T-helper 2 cell (primary cell): ENCODE measurements at places on chromosomes 2 and 18.

DNA sequence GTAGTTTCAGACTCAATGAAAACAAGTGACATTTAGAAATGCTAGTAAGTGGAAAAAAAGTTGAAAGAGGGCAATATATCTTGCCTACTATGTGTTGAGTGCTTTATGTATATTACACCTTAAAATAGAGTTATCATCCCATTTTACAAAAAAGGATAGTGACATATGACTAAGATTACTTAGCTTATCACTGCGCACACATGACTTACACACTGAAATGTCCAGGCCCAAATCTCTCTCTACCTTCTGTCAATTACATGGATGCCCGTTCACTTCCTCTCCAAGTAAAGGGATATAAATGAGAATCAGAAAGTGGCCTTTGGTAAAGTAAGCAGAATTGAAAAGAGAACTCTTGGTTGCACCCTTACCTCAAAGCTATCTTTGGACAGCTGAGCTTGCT lies 3.6 kb upstream of the PARD3B start:
- no peak for DNase-seq

- no peak for DNase-seq
Observed at GRCh38 chr2:173667415-173667814, 297.8 kb downstream of the SP3 start.

- no peak for DNase-seq
Observed at GRCh38 chr2:76159042-76159648, 448.4 kb upstream of the GCFC2 start.

DNA sequence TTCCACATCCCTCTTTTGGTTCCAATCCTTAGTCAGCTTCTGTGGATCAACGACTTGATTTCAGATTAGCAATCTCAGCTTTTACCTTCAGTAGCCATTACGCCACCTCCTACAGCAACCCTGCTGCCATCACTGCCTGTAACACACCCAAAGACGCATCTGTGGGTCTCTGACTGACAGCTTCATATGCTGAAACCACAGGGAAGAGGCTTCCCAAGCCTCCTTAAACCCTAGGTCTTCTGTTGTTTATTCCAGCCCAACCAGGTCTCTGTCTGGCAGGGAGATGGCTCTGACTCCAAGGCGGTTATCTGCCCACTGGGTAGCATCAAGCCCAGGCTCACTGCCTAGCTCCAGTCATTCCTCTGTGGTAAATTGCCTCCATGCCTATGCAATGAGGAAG lies 28.6 kb upstream of the TRIB2 start:
- no peak for DNase-seq

DNA sequence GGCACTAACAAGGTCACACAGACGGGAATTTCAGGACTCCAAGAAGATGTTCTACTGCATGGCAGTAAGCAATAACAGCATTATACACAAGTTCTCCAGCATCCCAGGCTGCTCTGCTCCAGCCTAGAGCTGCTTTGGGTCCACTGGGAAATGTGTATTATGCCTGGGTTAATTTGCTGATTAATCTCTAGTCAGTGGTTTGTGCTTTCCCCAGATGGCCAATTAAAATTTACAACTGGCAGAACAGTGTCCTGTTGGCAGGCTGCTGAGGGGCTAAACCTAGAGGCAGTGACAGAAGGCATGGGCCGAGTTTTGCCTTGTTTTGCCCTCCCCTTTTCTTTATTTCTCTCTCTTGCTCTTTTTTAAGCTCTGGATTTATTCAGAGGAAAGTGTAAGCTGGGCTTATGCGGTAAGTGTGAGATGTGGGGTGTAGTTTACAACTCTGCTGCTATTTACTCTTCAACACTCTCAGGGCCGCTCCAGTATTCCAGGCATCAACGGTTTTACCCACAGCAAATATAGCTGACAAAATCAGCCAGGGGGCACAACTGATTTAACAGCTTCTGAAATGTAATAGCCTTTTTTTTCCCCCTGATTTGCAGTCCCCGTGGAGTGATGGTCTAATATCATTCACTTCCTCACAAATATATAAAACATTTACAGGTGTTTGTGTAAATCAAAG lies 348.0 kb downstream of the GPD2 start:
- DNase-seq, result no peak

- peak; percentile 11 for DNase-seq
Observed at GRCh38 chr2:179218848-179219594, 45.6 kb downstream of the SESTD1 start.

GRCh38 chr2:95008306-95008705 lies 17.2 kb upstream of the MAL start:
- DNase-seq, result no peak

DNA sequence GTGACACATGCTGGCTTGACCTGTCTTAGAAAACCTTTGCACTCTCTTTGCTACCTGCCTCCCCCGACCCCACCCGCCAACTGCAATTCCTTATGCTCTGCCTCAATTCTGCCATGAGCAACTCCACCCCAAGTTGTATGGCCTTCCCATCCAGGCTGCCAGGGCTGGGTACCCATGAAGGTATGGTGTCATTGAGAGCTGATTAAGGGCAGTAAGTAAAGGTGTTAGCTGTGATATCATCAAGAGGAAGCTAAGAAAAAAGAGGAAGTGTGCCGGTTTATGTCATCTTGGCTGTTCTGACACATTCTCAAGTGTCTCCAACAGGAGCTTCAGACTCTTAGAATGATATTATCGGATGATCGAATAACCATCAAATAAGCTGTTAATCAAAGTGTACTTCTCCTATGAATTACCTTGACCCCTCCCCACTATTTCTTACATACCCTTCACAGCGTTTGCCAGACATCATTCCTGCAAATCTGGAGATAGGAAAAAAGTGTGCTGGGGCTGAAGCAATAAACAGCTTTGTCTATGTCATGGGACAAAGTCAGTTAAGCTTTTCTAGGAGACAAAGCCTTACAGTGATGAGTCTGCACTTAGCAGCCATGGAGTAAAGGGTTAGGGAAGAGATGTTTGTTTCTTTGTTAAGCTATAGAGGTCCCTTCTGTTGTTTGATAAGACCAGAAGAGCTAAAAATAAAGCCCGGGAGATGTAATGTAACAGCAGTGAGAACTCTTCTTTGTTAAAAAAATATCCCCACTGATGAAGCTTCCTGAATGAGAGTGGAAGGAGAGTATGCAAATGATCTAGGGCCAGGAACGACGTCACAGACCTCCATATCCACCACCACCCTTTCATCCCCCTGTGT lies 40.4 kb upstream of the SMAD2 start:
- no peak for DNase-seq

- no peak for DNase-seq
Observed at GRCh38 chr18:61784834-61785233, 108.0 kb downstream of the RNF152 start.

DNA sequence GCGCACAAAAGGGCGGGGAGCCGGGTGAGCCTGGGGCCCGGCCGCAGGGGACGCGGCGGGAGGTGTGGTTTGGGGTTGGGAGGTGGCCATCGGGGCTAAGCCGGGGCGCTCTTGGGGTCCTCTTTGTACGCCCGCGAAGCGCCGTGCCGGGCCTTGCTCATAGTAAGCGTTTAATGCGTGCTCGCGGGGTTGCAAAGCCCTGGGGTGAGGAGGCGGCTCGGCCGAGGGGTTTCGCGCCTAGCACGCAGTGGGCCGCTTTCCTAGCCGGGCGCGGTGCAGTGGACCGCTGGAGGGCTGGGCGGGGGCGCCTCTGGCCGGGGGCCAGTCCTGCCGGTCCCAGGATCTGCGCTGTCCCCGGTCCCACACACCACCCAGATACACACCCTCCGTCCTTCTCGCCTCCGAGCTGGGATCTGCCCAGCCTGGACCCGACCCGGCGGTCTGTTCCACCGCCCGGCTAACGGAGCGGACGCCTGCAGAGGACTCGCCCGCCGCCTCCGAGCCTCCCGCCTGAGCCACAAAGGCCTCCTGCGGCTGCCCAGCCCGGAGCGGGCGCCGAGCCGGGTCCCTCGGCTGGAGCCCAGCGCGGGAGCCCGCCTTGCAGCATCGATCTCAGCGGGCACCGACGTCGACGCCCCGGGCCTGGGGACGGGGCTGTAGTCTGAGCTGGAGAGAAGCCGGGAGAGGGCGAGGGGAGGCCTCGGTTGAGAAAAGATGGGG lies 564 bp downstream of the DPYSL5 start:
- DNase-seq, result no peak

- DNase-seq, result no peak
Observed at GRCh38 chr18:11258039-11258610, 108.8 kb upstream of the PIEZO2 start.

GRCh38 chr2:120797421-120798221 lies 62.0 kb downstream of the GLI2 start:
- no peak for DNase-seq

DNA sequence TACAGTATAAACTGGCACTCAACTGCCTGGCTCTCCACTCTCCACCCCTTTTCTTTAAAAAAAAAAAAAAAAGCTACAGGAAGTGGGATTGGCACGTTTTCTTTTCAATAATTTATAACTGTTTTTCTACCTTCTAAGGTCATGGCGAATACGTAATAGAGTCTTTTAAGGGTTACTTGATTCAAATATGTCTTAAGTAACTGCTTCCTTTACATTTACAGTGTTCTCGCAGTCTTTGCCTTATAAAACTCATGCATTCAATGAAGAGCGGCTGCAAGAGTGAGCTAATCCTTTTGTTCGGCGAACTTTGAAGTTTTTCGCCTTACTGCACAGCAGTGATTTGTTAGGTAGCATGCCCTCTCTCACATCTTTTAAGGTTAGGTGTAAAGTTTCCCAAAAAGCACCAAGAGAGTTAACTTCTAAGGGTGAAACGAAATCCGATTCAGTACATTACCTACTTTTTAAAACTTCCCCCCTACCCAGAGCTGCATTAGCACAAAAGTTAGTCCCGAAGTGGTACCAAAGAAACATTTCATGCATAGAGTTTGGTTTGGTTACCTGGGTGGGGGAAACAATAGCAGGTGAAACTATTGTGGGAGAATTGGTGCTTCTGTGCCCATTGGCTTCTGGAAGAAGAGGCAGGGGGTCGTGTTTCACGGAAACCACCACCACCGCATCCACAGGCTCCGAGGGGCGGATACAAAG lies 2.0 kb downstream of the KCTD1 start:
- no peak for DNase-seq

DNA sequence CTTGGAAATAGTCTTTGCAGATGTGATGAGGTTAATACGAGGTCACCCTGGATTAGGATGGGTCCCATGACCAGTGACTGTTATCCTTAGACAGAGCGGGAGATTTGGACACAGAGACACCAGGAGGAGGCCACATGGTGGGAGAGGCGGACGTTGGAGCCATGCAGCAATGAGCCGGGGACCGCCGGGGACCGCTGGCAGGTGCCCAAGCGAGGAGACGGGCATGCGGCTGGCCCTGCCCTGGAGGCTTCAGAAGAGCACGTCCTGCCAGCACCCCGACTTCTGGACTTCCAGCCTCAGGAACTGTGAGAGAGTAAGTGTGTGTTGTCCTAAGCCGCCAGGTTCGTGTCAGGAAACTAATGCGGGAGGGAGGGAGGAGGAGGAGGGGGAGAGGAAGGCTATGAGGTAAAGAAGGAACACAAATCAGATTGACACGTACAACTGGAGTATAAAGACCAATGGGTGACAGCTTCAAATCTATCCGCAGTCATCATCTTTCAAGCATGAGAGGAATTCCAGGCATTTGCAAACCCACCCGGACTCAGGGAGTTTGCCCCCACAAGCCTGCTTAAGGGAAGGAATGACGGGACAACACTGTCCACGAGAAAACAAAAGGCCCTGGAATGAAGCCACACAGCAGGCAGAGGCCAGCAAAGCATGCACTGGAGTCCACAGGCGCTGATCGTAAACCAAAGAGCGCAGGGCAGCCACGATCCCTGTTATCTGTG lies 11.6 kb upstream of the BOK start:
- DNase-seq, result no peak

DNA sequence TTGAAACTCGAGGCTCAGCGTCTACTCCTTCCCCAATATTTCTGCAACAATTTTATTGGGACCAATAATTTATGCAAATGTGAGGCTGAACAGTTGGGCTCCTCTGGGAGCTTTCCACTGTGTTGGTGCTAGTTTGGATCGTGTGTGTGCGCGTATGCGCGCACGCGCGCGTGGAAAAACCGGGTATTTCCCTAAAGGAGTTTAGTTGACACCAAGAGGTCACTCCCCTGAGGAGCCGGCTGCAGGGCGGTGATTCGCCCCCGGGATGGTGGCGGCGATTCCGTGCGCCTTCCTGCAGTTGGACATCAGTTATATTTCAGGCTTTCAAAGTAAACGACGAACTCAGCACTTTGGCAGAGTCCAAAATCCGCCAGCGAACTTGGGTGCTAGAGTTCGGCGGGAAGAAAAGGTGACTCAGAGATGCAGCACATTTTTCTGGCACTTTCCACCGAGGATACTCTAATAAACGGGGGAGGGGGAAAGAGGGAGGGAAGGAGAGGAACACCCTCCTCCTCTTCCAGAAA lies 186.5 kb upstream of the FANCL start:
- DNase-seq, result no peak

DNA sequence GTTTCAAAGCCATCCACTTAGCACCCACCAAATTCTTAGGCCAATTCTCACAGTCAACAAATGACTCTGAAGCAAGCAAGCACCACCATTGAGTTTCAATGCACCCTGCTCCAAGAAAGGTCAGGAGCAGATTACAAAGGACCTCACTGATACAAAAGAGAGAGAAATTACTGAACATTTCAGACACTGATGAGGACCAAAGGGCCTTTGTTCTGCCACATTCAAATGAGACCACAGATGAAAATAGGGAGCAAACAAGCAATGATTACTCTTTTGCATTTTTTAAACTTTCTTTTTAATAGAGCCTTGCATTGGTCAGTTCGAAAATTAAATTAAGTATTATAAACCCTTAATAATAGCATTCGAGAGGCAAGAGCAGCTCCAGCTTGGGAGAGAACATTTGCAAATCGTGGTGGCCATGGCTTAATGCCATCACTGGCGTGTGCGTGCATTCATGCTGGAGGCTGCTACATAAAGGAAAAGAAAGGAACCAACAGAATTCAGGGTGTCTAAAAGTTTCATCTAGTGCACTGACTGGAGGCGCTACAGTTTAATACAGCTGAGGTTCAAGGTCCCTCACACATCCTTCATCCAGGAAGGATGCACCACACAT lies 87.5 kb downstream of the KLF7 start:
- no peak for DNase-seq

- no peak for DNase-seq
Observed at GRCh38 chr18:34203866-34204265, 20.8 kb downstream of the NOL4 start.

DNA sequence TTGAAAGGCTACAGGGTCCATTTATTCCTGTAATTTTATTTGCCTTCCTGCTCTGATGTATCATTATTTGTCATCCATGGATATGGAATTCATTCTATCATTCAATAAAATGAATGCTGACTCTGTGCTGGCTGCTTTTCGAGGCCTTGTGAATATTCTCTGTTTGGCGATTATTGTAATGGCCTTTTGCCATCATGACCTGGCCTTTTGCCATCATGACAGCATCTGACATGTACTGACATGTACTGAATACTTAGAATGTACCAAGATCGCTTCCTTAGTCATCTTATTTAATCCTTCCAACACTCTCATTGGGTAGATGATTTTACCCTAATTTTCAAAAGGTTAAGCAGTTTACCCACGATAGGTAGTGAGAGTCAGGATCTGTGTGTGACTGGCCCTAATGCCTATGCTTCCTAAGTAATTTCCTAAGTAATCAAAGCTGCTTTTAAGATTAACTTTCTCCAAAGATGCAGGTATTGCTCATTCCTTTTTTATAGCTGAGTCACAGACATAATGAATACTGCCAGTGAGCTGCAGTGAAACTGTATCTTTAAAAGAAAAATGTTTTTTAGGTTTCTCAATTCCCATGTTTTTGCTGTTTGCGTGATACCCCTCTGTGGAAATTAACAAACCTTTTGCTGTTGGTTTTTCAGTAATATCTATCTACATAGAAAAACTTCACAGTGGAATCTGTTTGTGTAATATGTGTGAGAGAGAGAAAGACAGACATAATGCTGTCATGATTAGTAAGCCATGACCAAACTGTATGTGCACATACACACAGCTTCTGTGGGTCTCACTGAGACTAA lies 127.8 kb downstream of the CERS6 start:
- DNase-seq, result no peak

GRCh38 chr2:143762176-143762928 lies 633.1 kb downstream of the ARHGAP15 start:
- DNase-seq, result no peak
